ENCODE measurements at places on chromosomes 3 and 15.

- DNase-seq, result no peak
Measured at GRCh38 chr15:89893027-89893426, 767 bp downstream of the AP3S2 start.

- DNase-seq, result no peak
Measured at GRCh38 chr15:92962914-92963313, 62.8 kb downstream of the CHD2 start.

- DNase-seq, result no peak
Measured at GRCh38 chr3:175107231-175107630, 248.1 kb downstream of the NAALADL2 start.

- no peak for DNase-seq
Measured at GRCh38 chr3:128415773-128416577, 50.7 kb downstream of the DNAJB8 start.

DNA sequence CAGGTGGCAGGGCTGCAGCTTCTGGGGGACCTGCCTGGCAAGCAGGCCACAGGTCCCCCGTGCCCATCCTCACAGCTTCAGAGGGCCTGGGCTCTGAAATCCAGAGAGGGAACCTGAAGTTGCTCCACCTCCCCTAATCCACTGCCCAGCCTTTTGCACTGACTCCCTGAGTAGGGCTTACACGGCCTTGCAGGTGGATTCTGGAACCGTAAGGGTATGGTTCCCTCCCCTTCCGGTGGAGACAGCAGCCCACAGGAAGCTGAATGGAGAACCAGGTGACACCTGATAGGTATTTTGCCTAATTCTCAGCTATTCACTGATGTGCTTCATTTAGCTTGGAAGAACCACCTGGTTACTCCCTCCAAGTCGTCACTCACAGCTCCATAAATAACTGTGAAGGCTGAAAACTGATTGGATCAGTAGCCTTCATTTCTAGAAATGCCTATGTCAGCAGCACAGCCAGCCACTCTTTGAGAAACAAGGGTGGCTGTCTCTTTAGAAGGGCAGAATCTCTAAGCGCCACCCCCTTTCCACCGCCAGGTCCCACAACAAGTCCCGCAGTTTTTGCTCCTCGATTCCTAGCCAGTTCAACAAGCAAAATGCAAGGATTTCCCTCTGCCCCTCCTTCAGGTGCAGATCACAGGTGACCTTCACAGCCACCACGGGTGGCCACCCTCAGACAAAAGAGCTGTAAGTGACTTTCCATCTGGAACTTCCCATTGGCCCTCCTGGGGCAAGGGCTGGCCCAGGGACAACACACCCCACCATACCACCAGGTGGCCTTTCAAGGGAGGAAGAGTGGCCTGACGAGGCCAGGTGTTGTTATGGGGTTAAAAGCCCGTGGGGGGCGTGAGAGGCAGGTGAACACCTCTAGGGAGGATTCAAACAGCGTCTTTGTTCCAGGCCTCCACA lies 112.9 kb downstream of the SEC22A start:
- DNase-seq, result no peak

DNA sequence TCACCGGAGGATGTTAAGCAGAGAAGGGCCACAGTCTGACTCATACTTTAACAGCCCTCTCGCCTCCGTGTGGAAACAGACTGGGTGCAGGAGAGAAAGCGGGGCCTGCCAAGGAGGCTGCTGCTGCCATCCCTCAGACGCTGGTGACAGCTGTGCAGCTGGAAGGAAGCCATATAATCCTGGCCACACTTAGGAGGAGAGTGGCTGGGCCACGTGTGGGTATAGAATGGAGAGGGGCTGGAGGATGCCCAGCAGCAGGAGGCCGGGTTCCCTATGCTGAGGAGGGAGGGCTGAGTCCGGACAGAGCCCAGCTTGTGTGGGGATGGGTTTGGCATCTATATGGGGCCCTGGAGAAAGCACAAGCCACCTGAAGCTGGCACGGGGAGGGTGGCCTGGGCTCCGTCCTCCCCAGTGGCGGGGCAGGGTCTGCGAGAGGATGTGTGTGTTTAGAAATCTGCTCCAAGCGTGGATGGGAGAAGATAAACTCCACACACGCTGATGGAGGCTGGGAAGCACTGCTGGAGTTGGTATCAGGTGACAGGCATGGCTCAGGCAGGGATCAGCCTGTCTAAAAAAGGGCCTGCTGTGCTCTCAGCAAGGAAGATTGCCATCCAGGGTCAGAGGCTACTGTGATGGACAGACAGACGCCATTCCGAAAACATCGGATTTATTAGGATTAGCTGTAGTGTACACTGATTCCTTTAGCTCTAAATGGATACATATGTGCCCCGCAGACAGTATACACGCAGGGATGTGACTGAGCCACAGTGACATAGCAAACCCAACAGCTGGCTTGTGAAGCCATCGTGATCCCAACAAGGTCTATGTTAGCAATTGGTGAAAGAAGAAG lies 15.9 kb downstream of the ABTB1 start:
- DNase-seq, result no peak

GRCh38 chr3:138774529-138775253 lies 60.0 kb downstream of the PIK3CB start:
- DNase-seq, result peak; percentile 33

DNA sequence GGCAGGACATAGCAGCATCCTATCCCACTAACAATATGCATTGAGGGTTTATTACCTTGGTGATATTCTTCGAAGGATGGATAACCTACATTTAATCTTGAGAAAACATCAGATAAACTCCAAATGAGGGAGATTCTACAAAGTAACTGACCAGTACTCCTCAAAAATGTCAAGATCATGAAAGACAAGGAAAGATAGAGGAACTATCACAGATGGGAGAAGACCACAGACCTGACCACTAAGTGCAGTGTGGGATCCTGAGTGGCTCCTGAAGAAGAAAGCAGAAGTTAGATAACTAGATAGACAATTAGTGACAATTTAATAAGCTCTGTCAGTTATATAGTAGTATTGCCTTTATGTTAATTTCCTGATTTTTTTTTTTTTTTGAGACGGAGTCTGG lies 17.7 kb upstream of the CGNL1 start:
- no peak for DNase-seq

DNA sequence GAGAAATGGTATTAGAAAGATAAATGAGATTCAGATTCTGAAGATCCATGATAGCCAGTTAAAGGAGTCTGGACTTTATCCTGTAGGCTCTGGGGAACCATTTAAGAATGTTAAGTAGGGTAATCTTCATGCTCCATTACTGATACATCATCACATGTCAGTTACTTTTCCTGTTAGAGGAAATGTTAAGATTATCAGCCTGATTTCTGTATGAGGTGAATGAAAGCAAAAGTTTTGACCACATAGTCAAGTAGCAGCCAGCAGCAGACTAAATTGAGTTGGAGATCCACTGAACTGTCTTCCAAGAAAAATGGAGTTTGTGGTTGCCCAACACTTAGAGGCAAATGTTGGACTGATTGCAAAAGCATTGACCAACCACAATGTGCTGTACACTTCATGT lies 4.7 kb upstream of the COPB2 start:
- DNase-seq, result no peak

DNA sequence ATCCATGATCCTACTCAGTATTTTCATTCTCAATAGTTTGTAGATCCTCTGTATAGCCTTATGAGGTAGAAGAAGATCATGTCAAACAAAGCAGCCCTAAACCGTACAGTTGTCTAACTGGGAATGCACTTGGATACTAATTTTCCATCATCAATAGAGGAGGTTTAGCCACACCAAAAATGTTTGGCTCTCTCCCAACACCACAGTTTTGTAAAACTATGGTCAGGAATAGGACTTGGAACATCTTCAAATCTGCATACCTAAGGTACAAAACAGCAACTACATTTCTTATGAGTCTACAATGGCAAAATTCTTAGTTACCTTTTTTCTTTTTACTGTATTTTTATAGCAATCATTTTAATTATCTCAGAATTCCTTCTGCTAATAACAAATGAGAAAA lies 1001.6 kb downstream of the ROBO2 start:
- no peak for DNase-seq

DNA sequence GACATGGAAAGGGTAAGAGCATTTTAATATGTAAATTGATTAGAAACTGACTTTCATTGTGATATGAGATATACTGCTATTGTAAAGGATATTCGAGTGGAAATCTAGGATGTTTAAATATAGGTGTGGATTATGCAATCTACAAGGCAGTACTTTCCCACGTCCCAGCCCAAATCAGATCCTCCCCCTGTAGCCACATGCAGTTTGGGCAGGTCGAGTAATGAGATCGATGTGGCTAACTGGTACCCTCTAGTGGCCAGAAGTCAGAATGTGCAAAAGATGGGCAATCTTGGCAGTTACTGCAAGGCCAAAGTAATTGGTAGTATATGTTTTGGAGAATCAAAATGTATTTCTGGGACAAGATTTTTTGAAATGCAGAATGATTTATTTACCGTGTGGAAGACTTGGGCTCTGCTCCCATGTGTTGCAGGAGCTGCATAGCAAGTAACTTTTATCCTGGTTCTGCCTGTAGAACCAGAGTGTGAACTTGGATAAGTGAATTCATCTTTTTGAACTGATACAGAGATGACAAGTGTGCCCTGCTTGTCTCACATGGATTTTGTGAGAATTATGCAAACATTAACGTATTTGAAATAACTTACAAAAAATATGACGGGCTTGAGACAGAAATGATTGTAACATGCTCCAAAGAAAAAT lies 94.5 kb upstream of the ADAMTSL3 start:
- DNase-seq, result peak; percentile 17

- peak; percentile 97 for DNase-seq
Measured at GRCh38 chr3:36992806-36993325, at the start of gene EPM2AIP1. Gene EPM2AIP1, minus strand, starts transcription at chr3:36993131. Its CDS starts 54 bp downstream, at chr3:36993077.

GRCh38 chr3:30617069-30617468 lies 10.7 kb downstream of the TGFBR2 start:
- no peak for DNase-seq

DNA sequence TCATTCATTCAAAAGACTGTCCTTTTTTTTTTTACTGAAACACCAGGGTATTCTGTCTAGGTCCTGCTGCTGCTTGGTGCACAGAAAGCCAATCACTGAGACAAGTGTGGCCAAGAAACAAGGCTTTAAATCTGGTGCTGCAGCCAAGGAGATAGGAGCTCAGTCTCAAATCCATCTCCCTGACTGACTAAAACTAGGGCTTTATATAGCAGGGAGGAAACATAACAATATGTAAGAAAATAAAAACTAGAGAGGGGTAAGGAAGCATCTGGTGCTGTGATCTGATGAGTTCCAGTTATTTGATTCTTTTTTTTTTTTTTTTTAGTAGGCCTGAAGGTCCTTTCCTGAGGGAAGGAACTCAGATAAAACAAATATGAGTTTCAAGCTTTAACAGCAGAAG lies 139.8 kb downstream of the ATG7 start:
- no peak for DNase-seq

GRCh38 chr3:72446218-72447058 lies 401.8 kb downstream of the SHQ1 start:
- peak; percentile 39 for DNase-seq

DNA sequence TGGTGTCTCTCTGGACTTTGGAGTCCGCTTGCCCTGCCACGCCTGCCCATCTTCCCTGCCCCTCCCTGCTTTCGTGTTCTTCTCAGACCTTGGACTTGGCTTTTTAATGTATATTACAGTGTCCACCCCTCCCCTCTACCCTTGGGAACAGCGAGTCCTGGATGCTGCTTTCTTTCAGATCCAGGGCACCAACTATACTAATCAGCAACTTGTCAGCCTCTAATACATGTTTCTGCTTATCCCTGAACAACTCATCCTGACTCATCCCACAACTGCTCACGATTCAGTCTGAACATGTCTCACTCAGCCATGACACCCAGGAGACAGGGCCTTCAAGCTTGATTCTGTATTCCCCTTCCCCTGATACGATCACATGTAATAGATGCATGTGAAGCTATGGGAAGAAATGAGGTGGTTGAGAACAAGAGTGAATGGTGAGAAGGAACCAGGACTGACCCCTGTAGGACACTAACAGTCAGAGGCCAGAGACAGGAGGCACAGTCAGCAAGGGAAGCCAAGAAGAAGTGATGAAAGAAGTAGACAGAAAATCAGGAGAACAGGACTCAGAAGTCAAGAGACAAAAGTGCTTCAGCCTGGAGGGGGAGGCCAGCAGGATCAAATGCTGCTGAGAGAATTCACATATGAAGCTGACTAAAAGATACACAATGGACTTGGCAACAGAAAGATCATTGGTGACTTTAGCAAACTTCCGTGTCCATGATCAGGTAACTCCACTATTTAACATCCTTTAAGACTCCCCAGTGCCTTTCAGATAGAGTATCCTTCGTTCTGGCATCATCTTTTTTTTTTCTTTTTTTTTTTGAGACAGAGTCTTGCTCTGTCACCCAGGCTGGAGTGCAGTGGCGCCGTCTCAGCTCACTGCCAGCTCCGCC lies 35.4 kb downstream of the BCL2L10 start:
- DNase-seq, result no peak

- DNase-seq, result no peak
Measured at GRCh38 chr3:14570089-14570488, 29.9 kb upstream of the GRIP2 start.

- DNase-seq, result no peak
Measured at GRCh38 chr15:64193971-64194370, 31.1 kb upstream of the PPIB start.

GRCh38 chr15:62896969-62897486 lies 145.5 kb upstream of the TPM1 start:
- no peak for DNase-seq

GRCh38 chr3:12856626-12857025 lies 15.3 kb upstream of the RPL32 start:
- no peak for DNase-seq

DNA sequence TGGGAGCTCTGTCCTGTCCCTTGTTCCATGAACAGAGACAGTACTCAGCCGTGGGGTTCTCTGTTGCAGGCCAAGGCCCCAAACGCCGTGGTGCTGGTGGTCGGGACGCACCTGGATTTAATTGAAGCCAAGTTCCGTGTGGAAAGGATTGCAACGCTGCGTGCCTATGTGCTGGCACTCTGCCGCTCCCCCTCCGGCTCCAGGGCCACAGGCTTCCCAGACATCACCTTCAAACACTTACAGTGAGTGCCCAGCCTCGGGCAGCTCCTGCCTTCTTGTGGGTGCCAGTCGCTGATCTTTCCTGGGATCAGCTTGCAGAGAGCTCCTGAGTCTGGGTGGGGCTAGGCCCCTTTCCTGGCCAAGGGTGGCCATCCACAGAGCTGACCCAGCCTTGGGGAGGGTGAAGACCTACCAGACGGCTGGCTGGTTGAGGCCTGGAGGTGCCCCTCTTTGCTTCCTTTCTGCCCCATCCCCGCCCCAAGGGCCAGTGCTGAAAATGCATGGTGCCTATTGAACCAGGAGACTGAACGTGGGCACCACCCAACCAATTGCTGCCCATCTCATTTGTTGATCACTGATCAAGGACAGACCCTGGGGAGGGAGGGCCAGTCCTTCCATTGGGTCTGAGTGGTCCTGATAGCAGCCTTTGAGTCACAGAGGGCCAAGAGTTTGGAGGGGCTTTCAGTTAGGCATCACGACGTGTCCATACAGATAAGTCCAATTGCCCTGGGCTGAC lies 106.9 kb downstream of the LRRK1 start:
- DNase-seq, result no peak

GRCh38 chr3:182370949-182371348 lies 422.4 kb upstream of the ATP11B start:
- no peak for DNase-seq

GRCh38 chr3:4067893-4068292 lies 235.3 kb upstream of the SETMAR start:
- no peak for DNase-seq

- no peak for DNase-seq
Measured at GRCh38 chr15:92819278-92820235, 80.6 kb upstream of the CHD2 start.

GRCh38 chr3:149670742-149671492 lies 13.1 kb upstream of the WWTR1 start:
- DNase-seq, result no peak

Data from CD4-positive, alpha-beta T cell treated with Interleukin-6 for 4 hours (primary cell).